ENCODE measurements at places on chromosomes 7 and 10.

DNA sequence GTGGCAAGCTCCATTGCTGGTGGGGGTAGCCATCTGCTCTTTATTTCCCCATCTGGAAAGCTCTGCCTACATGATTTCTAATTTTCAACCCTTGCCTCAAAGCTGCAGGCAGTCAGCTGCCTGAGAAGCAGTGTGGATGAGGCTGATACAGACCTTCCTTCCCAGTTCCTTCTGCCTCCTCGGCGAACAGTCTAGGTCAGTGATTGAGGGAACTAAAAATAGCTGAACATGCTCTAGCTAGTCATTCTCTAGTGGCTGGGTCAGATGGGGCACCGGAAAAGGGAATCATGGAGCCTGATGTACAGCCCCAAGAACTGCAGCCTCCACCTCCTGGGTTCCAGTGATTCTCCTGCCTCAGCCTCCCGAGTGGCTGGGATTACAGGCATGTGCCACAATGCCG lies 48.7 kb downstream of the NAMPT start:
- DNase-seq = no peak

DNA sequence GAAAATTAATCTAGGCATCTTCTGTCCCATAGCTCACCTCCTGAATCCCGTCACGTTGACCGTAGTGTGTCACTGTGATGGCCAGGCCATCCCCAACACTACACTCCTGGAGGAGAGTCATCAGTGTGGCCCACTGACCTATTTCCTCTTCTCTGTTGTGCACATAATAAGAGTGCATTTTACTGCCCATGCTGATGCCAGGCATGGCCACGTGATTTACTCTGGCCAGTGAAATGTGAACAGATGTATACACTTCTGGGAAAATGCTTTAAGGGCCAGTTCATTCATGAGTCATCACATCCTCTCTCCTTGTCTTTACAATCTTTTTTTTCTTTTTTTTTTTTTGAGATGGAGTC lies 101.9 kb upstream of the PIP4K2A start:
- no peak for DNase-seq

GRCh38 chr7:124171068-124171467 lies 138.2 kb upstream of the TMEM229A start:
- DNase-seq = no peak

- DNase-seq = no peak
These were observed 48.4 kb downstream of the FGFBP3 start for GRCh38 chr10:91860885-91861284.

DNA sequence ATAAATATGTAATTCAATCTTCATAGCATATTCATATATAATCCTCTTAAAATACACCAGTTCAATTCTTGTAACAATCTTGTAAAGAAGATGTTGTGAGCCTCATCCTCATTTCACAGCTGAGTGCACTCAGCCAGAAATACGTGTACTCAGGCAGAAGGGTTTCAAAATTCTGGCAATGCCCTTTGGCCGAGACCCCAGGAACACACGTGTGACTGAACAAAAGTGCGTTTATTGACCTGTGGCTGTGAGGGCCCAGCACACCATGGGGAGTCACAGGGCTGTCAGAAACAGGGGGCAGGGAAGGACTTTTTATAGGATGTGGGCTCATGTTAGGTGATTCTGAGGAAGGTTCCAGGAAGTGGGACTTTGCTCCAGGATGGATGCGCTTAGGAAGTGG lies 21.5 kb downstream of the GIMAP8 start:
- no peak for DNase-seq

DNA sequence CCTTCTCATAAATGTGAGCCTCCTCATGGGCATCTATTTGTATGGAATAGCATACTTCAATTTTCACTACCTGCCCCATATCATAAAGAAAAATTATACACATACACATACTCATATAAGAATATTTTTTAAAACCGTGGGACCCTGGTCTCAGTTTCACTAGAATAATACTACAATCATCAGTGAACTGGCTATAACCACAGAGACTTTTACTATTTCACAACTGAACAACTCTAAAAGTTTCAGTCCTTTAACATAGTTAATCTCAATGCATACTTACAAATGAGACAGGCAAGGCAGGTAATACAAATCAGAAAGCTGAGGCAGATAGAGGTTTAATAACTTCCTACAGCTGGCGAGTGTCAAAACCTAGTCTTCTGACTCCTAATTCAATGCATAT lies 83.1 kb downstream of the LRRN3 start:
- no peak for DNase-seq

- no peak for DNase-seq
These were observed 68.9 kb upstream of the CARD11 start for GRCh38 chr7:3112479-3113134.

DNA sequence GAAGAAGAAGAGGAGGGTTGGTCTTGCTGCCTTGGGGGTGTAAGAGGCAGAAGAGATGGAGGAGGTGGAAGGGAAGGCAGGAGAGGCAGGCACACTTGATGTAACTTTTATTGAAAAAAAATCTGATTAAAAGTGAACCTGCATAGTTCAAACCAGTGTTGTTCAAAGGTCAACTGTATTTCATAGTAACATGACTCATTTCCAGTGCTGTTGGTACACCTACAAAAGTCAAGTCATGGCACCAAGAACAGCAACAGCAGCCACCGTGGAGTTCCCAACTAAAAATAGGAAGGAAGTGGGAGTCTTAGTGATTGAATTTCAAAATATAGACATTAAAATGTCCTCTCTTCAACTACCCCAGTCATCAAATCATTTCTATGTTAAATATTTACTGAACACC lies 88.5 kb downstream of the CTNNA3 start:
- no peak for DNase-seq

- no peak for DNase-seq
These were observed 5.4 kb downstream of the ZC3HAV1 start for GRCh38 chr7:139104091-139104450.

Data from frontal cortex (tissue), 4 donors.